ENCODE measurements at places on chromosomes 13 and 19.

- no peak for DNase-seq
Observed at GRCh38 chr13:109815651-109816050, 29.3 kb upstream of the IRS2 start.

- DNase-seq, result no peak
Observed at GRCh38 chr13:105278943-105279381, 1256.5 kb downstream of the EFNB2 start.

DNA sequence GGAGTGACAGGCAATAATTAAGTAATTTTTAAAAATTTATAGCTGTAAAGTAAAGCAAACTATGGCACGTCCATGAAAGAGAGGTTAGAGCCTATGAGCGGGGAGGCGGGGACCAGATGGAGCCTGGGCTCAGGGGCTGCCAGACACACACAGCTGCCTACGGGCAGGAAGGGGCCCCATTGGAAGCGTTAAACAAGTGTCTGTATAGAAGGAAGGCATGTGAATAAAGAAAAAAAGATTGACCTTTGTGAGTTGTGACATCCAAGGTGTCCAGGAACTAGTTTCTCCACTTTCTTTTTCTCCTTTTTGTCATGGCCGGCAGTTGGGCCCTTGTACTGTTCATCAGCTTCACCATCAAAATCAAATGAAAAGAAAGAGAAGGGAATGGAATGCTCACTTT lies 56.8 kb downstream of the LRCH1 start:
- no peak for DNase-seq

DNA sequence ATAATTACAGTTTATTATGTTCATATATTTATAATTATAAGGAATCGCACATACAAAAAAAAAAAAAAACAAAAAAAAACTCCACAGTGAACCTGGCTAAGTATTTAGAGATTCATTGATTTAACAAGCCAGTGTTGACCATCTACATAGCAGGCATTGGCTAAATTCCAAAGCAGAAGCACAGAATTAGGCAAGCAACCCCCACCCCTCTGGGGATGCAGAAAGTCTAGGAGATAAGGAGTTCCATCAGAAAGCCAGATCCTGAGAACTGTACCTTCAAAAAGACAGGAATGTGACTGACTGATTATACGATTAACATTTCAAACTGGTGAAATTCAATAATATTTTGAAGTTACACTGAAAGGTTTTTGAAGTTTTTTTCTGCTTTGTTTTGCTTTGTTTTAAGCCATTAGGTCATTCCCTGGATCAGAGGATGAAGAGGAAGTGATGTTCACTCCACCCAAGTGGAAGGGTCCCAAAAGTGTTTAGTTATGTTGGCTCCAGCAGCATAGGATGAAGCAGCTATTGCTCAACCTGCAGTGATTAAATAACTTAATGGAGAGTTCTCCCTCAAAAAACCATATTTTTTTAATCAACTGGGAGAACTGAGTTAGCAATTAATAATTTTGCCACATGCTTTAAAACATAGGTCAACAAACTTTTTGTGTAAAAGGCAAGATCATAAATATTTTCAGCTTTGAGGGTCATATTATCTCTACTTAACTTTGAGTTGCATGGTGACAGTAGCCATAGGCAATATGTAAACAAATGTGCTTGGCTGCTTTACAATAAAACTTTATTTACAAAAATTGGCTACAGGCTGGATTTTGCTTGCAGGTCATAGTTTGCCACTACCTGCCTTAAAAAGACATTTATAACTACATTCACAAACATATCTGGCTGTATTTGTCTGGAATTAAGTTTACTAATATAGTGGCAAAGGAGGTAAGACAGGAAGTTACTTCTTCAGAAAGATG lies 49.6 kb downstream of the DOCK9 start:
- DNase-seq, result peak; percentile 67

DNA sequence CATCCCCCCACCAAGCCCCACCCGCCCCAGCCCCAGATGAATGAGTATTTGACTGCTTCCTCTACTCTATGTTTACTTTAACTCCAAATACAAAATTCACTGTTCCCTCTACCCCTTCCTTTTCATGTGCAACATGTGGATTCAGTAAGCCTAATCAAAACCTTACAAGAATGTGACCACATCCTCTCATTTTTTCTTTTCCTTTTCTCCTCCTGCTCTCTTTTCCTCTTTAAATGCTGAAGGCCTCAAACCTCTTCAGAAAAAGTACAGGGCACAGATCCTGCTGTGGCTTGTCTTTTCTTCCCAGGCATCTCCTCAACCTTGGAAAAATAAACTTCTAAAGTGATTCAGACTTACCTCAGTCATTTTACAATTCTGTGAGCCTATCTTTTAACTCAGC lies 119.0 kb downstream of the MYCBP2 start:
- no peak for DNase-seq

DNA sequence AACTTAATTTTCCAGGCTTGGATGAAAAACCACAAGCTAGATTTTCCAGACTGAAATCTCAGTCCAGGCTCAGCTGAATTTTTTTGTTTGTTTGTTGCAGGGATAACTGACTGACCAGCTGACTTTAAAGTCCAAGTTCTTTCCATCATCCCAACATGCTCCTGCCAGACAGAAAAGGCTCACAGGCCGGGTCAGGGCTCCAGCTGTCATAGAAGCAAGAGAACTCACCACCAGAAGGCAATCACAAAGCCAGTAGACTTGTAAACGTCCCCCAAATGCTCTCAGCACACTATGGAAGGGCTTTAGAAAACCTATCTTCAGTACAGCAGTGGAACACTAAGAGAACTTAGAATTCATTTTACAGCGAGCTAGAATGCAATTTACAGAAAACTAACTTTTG lies 25.5 kb downstream of the DCLK1 start:
- DNase-seq, result no peak

- no peak for DNase-seq
Observed at GRCh38 chr19:10132905-10133304, 13.2 kb upstream of the EIF3G start.

DNA sequence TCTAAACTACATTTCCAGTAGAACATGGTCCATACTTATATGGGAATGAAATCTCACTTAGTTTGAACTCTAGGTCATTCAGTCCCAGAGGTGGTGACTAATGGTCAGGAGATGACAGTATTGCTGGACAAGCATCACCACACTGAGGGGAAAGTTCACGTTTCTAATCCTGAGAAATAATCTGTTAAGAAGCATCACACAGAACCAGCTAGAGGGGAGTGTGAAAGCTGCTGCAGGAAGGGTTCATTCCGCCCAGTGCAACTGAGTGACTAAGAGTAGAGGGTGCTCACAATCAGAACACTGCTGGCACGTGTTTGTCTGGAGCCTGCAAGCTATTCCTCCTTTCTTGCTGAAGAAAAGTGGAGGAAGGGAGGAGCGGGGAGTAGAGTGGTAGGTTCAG lies 2.7 kb downstream of the COL4A1 start:
- DNase-seq, result peak; percentile 59

DNA sequence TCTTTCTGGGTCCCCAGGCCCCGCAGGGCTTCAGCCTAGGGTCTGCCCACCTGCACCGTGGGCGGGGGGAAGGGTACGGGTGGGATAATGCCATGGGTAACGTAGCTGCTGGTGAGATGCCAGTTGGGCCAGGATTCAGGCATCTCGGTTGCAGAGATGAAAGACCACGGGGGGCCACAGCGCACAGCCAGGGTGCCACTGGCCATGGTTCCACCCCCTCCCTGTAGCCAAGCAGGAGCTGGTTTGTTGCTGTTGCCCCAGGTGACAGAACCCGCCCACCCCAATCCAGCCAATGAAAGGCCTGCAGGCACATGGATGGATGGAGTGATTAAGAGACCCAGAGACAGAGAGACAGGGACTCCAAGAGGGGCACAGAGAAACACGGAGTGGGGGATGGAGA lies 1.0 kb upstream of the CGB7 start:
- DNase-seq, result no peak

DNA sequence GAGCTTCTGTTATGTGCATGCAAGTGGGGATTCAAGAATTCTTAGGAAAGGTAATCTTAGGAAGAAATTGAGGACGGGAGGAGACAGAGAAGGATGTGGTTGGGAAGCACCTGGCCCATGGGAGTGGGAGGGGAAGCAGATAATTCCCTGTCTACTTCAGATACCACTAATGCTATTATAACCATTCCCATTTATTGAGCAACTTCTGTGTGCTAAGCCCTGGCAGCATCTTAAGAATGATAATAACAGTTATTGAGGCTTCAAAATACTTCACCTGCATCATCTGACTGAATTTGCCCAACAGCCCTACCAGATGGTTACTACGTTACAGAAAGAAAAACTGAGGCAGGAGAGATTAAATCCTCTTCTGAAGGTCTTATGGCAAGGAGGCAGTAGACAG lies 1.4 kb downstream of the EPS8L1 start:
- DNase-seq, result no peak

- no peak for DNase-seq
Observed at GRCh38 chr19:30227661-30228112, 144.5 kb upstream of the ZNF536 start.

GRCh38 chr19:58166708-58167280 lies 16.1 kb upstream of the ZNF274 start:
- no peak for DNase-seq

DNA sequence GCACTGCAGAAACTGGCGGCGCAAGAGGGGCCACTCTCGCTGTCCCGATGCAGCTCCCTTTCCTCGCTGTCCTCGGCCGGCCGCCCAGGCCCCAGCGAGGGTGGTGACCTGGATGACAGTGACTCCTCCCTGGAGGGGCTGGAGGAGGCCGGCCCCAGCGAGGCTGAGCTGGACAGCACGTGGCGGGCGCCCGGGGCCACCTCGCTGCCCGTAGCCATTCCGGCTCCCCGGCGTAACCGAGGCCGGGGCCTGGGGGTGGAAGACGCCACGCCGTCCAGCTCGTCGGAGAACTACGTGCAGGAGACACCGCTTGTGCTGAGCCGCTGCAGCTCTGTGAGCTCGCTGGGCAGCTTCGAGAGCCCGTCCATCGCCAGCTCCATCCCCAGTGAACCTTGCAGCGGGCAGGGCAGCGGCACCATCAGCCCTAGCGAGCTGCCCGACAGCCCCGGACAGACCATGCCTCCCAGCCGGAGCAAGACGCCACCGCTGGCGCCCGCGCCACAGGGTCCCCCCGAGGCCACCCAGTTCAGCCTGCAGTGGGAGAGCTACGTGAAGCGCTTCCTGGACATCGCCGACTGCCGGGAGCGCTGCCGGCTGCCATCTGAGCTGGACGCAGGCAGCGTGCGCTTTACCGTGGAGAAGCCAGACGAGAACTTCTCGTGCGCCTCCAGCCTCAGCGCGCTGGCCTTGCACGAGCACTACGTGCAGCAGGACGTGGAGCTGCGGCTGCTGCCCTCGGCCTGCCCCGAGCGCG lies 12.4 kb downstream of the C19orf25 start:
- DNase-seq, result no peak

DNA sequence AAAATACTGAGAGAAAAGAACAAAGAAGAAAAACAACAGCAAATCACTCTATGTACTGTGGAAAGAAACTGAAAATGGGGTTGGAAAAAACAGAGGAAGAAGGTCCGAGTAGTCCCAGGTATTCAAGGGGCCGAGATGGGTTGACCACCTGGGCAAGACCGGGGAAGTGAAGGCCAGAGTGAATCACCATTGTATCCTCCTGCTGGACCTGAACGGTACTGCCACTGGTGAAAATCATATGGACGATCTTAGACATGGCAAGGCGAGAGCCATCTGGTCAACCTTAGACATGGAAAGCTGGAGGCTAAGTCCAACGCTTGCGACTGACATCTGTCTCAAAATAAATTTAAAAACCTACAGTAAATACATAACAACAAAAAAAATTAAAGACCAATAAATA lies 44.4 kb upstream of the ZNF91 start:
- no peak for DNase-seq

GRCh38 chr13:76621705-76622104 lies 264.5 kb downstream of the KCTD12 start:
- no peak for DNase-seq

- DNase-seq, result no peak
Observed at GRCh38 chr19:2724148-2724557, 3.0 kb upstream of the DIRAS1 start.

- DNase-seq, result no peak
Observed at GRCh38 chr19:48999481-49000325, 6.0 kb downstream of the RUVBL2 start.

- DNase-seq, result no peak
Observed at GRCh38 chr19:45306518-45307027, 16.1 kb downstream of the CKM start.

DNA sequence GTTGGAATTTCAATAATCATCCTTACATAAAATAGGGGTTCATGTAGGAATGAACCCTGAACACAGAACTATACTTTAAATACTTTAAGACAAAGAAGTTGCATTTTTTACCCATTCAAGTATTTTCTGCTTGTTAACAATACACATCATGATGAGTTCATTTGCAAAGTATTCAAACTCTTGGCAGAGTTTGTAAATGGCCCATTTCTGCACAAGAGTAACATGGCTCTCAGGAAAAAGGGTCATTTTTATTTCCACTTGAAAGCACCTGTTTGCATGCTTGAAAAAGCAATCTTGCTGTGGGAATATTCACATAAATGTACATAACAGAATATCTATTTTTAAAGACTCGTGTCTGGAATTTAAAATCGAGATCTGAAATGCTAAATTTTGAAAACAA lies 18.1 kb downstream of the ESD start:
- no peak for DNase-seq

GRCh38 chr19:6278740-6279619 lies 795 bp downstream of the MLLT1 start:
- no peak for DNase-seq

DNA sequence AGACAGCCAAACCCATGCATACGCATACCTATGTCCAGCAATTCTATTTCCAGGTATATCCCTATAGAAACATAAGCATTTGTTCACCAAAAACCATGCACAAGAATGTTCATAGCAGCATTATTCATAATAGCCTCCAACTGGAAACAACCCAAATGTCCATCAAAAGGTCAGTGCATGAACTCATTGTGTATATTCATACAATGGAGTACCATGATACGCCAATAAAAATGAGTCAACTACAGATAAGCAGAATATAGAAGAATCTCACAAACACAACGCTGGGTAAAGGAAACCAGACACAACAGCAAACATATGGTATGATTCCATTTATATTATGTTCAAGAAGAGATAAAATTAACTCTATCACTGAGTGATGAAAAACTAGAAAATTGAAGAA lies 23.8 kb downstream of the DEDD2 start:
- DNase-seq, result no peak

DNA sequence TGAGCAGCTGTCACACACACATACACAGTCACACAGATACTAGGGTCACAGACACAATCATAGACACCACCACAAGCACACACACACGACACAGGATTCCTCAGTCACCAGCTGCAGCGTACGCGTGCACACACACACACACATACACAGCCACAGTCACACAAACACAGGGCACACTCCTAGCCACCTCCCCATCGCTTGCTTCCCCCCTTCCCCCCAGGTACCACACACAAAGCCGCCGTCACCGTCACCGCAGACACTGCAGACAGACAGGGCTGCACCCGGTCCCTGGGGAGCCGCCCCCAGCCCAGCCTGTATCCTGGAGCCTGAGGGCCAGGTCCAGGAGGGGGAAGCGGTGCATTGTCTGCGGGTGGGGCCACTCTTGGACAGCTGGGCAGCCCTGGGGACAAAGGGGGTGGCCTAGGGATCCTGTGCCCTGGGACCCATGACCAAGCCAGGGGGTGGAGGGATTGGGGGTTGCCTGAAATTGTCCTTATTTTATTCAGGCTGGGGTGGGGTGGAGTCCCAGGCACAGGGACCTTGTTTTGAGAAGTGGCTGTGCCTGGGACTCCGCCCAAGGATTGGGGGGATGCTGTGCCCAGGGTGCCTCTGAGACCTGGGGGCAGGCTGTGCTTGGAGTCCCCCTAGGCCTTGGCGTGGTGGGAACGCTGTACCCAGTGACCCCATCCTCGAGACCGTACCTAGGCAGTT lies 957 bp downstream of the NUMBL start:
- DNase-seq, result no peak

- DNase-seq, result peak; percentile 82
Observed at GRCh38 chr13:48580185-48580803, 47.4 kb upstream of the RCBTB2 start.
